ENCODE measurements at places on chromosomes 2 and 18.

- DNase-seq = no peak
These were observed 200.9 kb downstream of the NYAP2 start for GRCh38 chr2:225600444-225600843.

DNA sequence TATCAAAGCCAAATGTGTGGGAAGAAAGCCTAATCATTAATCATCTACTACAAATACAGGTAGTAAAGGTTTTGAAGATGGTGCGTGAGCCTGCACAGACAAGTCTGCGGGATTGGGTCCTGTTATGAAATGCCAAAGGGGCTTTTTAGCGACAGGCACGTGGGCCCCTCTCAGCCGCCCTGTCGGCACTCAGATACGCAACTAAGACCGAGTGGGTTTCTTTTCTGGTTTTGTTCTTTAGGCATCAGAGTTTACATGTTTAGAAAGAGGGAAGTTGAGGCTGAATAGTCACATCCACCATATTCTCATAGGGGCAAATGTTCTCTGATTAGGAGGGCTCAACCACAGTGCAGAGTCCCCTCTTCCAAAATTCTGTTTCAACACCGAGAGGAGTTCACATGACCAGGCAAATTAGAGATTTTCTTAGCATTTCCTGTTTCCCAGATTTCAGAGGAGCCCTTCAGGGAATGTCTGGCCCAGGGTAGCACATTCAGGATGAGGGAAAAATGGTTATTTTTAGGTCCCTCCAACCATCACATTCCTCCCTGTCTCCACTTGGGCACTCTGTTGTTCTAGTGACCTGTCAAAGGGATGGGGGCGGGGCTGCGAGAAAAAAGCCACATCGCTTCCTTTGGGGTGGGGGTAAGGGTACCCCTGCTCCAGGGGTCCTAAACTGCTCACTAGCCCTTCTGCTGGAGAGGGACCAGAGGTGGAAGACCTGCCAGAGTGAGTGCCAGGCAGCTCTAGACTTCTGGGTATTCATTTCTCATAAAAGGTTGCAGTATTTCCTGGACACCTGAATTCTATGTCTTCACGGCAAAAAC, 159.2 kb downstream of the BCL2 start:
- no peak for DNase-seq

GRCh38 chr2:222844323-222844722, 16.5 kb upstream of the ACSL3 start:
- no peak for DNase-seq

GRCh38 chr2:150286730-150287362, 200.6 kb downstream of the RND3 start:
- DNase-seq = no peak

DNA sequence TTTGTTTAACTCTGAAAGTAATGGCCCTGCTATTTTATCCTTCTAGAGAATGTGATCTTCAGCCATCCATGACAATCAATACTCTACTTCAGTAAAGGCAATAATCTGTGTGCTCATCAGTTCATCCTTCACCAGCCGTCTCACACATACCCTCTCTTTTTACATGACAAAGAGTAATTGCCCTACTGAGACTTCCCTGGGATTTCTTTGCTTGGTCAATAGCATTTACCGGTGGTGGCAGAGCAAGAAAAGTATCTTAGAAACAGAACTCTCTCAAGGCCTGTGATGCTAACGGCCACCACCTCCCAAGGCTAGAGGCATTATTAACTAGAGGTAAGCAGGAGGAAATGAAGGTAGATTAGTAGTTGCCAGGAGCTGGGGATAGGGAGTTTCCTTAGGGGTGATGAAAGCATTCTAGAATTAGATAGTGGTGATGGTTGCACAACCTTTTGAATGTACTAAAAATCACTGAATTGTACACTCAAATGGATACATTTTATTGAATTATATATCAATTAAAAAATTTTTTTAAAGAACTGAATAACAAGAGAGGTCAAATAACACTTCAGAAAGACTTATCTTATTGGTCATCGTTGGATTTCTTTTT, 57.9 kb upstream of the EPC2 start:
- no peak for DNase-seq

DNA sequence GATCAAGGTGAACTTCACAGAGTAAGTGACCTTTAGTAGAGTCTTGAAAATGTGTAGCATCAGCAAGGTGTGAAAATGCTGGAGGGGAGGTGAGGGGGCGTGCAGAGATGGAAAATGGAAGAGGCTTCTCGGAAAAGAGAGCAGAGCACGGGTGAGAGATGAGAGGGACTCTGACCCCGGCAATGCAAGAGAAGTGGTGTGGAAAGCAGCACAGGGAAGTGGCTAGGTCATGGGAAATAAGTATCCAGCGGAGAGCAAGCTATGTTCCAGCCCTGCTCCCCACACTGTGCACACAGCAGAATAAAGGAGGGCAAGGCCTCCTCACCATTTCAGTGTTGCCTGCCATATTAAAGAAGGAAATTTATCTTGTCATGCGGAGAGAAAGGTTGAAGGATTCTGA, 241.7 kb upstream of the DOK6 start:
- no peak for DNase-seq

DNA sequence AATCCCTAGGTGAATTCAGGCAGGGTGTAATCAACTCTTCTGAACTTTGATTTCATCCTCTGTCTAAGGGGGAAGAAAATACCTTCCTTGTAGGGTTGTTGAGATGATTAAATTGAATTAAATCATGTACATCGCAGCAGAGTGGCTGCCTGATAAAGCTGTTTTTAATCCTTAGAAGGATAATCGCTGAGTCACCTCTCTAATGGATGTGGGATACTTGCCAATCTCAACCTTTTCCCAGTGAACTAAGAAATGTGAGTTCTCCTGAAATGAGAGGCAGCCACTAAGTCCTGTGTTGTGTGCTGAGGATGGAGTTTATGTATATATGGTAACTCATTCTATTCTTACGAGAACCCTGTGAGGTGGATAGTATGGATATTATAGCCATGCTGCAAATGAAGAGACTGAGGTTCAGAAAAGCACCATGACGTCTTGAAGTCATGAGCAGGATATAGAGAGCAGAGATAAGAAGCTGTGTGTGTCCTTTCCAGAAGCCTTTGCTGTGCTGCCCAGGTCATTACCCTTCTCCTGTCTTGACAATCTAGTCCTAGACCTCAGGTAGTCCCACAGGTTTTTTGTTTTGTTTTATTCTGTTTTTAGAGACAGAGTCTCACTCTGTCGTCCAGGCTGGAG, 93.3 kb downstream of the HNRNPLL start:
- DNase-seq = no peak

- no peak for DNase-seq
These were observed 785.0 kb downstream of the CNTNAP5 start for GRCh38 chr2:124810132-124810531.

- no peak for DNase-seq
These were observed 235.6 kb upstream of the EPHA4 start for GRCh38 chr2:221807706-221808105.

- no peak for DNase-seq
These were observed 69.3 kb downstream of the LBH start for GRCh38 chr2:30300456-30301221.

DNA sequence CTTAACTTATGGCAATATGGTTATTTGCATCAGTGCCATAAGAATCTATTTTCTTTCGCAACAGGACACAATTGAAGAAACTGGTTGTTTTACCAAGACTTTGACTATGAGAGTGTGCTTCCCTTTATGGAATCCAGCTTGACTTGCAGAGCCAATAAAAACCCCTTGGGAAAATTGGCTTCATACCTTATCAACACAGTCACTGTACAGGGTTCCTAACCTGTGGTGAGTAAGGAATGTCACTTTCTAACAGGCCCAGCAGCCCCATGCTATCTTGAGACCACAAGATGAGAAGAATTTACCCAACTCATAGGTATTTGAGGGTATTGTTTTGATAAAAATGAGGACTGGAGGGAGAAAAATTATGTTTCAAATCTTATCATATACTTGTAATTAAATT, 418.5 kb upstream of the MAP2 start:
- no peak for DNase-seq

DNA sequence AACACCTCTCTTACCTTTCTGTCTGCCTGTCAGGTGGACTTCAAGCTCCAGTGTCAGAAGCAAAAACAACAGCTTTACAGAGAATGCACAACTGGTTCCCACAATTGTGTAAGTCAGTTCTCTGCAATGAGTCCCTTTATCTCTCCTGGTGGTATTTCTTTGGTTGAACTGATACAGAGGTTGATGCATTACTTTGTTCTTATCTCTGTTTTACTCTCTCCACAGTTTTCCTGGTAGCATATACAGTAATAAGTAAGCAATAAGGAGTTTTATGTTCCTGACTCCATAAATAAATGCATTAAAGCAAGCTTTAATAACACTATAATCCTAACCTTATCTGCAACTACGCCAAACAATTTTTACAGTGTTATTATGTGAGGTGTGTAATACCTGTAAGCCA, 310.3 kb upstream of the GYPC start:
- DNase-seq = no peak

DNA sequence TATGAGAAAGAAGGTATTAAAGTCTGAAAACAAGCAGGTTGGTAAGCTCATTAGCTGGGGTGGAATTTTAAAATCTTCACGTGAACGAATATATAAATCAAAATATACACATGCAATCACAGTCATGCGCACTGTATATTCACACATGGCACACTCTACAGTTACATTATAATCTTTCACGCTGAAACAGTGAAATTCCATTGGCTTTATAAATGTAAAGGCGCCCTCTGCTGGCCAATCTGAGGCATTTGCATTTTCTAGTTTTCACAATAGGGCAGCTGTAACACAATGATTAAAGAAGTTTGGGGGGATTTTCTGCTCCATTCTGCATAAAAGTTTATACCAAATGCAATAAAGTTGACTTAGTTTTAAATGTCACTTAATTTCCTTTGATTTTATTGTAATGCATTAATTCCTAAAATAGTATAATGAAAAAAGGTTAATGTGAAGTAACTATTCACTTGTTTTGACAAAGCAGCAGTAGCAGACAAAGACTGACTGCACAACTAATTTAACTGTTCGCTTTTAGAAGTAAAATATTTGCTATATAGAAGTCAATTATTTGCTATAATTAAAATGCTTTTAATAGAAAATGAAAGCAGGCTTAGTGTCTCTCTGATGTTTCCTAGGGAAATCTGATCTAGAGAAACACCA, 17.2 kb downstream of the IFIH1 start:
- no peak for DNase-seq

GRCh38 chr2:178059681-178060080, 12.9 kb downstream of the PDE11A start:
- DNase-seq = no peak

- no peak for DNase-seq
These were observed 42.1 kb downstream of the DDX18 start for GRCh38 chr2:117856415-117857210.

- DNase-seq = no peak
These were observed 5.9 kb upstream of the RALB start for GRCh38 chr2:120246546-120247300.

DNA sequence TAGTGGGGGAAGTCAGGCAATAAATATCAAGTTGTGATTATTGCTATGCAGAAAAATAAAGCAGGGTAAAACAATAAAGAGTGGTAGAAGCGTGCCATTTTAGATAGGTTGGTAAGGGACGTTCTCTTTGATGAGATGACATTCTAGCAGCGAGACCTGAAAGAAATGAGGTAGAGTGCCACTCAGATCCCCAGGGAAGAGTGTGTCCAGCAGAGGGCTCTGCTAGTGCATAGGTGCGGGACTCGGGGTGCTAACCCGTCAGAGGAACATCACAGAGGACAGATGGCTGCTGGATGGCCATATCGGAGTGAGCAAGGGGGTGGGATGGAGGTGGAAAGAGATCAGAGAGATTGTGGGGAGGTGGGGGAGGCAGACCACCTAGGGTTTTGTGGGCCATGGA, 16.3 kb upstream of the GTF2A1L start:
- no peak for DNase-seq

DNA sequence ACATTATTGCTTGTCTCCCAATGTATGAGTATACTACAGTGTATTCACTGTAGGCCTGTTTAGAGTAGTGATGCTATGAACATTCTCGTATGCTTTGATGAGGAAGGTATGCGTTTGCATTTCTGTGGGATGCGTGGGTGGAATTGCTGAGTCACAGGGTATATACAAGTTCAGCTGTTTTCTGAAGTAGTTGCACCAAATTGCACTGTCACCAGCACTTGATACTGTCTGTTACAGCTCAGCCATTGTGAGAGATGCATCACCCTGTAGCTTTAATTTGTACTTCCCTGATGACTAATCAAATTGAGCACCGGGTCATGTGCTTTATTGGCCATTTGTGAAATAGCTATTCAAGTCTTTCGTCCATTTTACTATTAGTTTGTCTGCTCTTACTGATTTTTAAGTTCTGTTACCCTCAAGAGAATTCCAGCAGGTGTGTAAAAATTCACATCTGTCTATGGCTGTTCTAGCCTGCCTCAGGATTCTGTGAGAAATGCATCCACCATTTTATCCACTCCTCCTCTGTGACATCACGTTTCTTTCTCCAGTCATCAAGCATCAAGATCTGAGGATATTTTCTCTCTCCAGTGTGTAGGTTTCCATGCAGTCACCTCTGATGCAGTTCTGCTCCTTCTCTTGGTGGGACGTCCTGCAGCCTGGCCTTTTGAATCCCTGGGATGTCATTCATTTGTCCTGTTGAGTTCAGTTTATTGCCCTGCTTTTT, 72.5 kb downstream of the DGKD start:
- no peak for DNase-seq

GRCh38 chr2:224401641-224402342, at the start of gene FAM124B:
Gene FAM124B, minus strand, starts transcription at chr2:224402107. Its CDS starts 339 bp downstream, at chr2:224401768.
- no peak for DNase-seq

DNA sequence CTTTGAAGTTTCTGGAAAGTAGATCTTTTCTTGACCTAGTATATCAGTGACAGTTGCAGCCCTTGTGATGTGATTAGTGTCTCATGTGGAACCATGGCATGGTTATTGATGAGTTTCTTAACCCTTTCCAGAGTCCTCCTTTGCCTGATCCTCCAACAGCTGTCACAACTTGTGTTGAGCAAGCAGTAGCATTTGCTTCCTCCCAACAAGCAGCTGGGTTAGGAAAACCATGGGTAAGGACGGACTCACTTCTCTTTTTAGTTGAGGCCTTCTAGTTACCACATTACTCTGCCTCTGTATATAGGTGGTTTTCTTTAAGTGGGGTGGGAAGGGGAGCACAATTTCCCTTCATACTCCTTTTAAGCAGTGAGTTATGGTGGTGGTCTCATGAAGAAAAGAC, 96.3 kb downstream of the XRCC5 start:
- no peak for DNase-seq

DNA sequence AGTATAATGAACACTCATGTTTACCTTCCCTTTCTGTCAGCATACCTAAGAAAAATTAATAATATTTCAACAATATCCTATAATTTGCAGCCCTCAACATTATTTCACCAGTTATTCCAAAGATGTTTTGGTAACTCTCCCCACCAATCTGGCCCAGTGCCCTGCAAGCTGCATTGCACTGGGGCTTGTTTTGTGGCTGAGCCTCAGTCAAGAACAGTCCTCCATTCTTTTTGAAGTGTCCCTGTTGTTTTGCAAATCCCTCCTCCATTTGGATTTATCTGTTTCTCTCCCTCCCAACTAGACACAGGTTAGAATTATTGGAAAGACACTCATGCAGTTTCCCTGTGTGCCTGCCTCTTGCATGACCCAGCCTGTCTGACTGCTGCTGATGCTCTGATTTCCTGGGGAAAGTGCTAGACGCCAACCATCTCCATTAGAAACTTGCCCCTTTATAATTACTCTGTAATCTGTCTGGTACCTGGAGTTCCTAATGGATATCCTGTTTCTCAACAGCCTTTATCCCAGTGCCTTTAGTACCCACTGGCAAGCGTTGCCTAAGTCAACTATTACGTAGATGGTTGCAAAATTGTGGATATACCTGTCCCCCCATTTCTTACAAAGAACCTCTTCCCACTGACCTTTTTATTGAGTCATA, 60.2 kb downstream of the EIF5B start:
- DNase-seq = no peak

GRCh38 chr2:141805302-141805701, 325.5 kb downstream of the LRP1B start:
- DNase-seq = no peak

GRCh38 chr2:30601375-30601774, 154.3 kb downstream of the LCLAT1 start:
- DNase-seq = no peak

Measured in esophagus squamous epithelium (tissue), 5 donors.